ENCODE measurements at places on chromosomes 11 and 22.

- DNase-seq, result no peak
These were observed 12.8 kb downstream of the KCNC1 start for GRCh38 chr11:17747131-17747955.

- no peak for DNase-seq
These were observed 12.1 kb downstream of the ELF5 start for GRCh38 chr11:34501500-34501899.

DNA sequence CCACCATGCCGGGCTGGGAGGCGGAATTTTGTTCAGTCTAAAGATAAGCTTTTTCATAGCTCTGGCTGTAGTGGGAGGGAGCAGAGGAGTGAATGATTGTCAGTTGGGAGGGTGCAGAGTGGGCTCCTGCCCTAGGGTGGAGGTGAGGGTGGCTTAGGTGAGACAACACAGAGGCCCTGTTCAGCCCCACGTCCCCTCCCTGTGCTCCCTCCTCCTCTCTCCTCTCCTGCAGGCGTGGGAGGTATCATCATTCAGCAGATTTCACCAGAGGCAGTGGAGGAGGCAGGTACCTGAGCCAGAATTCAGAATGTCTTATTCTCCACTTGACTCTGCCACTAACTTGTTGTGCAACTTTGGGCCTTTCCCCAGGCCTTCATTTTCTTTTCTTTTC, 1.7 kb upstream of the THRSP start:
- DNase-seq, result no peak

DNA sequence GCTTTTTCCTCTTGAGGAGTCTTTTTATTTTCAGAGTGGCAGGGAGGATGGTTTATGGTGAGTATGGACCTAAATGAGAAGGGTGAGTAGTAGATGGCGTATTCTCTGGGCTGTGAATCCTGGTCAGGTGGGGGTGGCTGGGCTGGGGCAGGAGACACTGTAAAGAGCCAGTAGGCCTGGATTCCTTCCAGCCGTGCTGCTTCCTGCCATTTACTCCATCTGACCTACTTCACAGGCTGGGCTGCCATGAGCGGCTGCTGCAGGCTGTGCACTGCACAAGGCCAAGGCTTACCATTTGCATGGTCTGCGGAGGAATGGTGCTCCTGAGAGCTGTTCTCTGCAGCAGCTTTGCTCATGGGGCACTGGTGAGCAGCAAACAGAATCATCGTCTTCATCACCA, 297.6 kb downstream of the KIRREL3 start:
- no peak for DNase-seq

- DNase-seq, result no peak
These were observed 26.5 kb downstream of the SCGB1A1 start for GRCh38 chr11:62445314-62445740.

- DNase-seq, result no peak
These were observed 29.4 kb upstream of the PDE3B start for GRCh38 chr11:14614091-14614622.
